ENCODE measurements at places on chromosomes 1 and 21. TPM values are rescaled to one million over a fixed set of nuclear protein-coding genes. Genes with fewer than 3 reads are reported as not detected.

Gene KCNH1
- total RNA-seq = not detected

DNA sequence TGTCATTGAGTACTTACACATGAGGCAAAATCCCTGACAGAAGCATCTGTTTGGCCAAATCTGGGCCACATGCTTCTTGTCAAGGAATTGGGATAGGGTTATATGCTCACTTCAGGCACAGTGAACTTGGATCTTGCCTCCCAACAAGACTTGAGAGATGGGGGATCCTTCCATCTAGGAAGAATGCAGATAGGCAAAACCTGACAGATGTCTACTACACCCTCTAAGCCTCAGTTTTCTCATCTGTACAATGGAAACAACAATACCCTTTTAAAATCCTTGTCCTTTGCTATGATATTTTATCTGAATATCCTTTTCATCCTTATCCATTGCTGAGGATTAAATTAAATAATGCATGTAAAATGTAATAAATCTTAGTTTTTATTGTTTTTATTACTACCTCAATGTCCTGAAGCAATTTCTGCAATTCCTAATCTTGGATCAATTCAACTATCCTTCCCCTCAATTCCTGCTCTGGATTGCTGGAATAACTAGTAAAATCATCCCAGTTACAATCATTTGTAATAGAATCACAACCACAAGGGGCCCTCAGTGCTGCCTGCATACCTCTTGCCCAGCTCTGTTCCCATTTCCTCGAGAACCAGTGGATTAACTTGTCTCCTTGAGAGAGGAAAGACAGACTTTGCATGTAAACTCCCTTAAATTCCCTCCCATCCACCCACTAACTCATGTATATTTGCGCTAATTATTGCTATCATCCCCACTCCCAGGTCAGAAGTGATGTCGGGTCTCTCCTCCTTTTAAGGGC lies 8.1 kb upstream of the XPR1 start:
- no peak for DNase-seq

GRCh38 chr1:154784924-154785531 lies 85.1 kb downstream of the KCNN3 start:
- peak; percentile 97 for DNase-seq

DNA sequence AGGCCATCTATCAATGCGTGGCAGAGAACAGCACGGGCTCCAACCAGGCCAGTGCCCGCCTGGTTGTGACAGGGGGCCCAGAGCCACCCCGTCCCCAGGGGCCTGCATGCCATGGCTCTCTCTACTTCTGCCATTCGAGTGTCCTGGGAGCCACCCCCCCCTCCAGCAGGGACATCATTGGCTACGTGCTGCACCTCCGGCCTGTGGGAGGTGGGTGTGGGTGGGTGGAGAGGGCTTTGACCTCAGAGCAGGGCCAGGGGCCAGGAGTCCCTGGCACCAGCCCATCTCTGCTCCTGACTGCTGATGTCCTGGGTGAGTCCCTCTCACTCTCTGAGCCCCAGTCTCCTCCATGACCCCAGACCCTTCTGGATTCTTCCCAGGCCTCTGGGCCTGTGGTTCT lies 25.3 kb downstream of the SLC27A3 start:
- DNase-seq = no peak

All from dermis microvascular lymphatic vessel endothelial cell (primary cell).